Right lung (tissue), 10 donors: ENCODE measurements at places on chromosomes 16 and 17.

- no peak for DNase-seq
These were observed at the start of gene MYO1C for GRCh38 chr17:1492249-1493206. Gene MYO1C (minus strand): TSS chr17:1492686. CDS start chr17:1492487, 199 bp downstream.

DNA sequence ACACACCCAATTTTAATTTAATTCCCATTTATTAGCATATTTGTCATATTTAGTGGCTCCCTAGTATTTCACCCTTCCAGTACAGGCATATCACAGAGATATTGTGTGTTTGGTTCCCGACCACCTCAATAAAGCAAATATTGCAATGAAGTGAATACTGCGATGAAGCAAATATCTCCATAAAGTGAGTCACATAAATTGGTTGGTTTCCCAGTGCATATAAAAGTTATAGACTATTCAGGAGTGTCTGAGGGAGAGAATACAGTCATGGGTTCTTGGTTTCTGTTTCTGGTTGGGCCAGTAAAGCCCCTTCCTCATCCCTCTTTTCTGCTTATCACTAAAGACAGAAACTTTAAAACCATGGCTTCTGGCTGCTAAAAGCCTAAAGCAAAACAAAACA is 295.4 kb upstream of the AXIN2 start:
- no peak for DNase-seq

GRCh38 chr16:76988526-76988925 is 202.5 kb upstream of the MON1B start:
- no peak for DNase-seq

DNA sequence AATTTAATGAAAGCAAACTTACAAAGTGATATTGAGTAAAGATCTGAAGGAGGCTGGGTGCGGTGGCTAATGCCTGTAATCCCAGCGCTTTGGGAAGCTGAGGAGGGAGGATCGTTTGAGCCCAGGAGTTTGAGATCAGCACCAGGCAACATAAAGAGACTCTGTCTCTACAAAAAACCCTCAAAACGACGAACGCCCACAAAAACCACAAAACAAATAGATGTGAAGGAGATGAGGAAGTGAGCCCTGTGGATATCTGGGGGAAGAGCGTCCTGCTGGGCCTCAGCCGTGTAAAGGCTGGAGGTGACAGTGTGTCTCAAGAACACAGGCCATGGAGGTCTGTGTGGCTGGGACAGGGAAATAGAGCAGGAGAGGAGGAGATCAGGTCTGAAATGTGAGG is 68.8 kb downstream of the ITFG1 start:
- DNase-seq, result no peak

- DNase-seq, result no peak
These were observed 23.3 kb upstream of the GINS2 start for GRCh38 chr16:85711982-85712587.

DNA sequence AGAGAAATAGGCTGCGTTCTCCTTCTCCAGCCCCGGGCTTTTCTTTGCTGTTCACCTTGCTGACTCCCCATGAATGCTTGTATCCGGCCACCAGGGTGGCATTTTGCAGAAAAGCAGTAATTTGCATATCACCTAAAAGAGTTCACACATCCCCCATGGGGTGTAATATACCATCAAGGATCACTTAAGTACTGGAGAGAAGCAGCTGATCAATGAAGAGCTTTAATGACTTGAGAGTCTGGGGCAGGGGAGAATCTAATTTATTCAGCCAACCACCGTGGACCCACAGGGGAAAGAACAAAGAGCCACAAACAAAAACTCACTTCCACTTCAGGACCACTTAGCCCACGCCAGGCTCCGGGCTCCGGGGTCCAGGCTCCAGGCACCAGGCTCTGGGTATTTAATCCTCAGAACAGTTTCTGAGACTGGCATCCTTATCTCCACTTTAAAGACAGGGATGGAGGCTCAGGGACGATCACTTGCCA is 33.9 kb upstream of the SEC14L1 start:
- no peak for DNase-seq

- DNase-seq, result no peak
These were observed 10.0 kb downstream of the SLC38A8 start for GRCh38 chr16:84032458-84033178.

- no peak for DNase-seq
These were observed 17.0 kb upstream of the BRCA1 start for GRCh38 chr17:43142153-43142552.

- peak; percentile 52 for DNase-seq
These were observed 130.3 kb downstream of the IRF8 start for GRCh38 chr16:86029131-86029741.

DNA sequence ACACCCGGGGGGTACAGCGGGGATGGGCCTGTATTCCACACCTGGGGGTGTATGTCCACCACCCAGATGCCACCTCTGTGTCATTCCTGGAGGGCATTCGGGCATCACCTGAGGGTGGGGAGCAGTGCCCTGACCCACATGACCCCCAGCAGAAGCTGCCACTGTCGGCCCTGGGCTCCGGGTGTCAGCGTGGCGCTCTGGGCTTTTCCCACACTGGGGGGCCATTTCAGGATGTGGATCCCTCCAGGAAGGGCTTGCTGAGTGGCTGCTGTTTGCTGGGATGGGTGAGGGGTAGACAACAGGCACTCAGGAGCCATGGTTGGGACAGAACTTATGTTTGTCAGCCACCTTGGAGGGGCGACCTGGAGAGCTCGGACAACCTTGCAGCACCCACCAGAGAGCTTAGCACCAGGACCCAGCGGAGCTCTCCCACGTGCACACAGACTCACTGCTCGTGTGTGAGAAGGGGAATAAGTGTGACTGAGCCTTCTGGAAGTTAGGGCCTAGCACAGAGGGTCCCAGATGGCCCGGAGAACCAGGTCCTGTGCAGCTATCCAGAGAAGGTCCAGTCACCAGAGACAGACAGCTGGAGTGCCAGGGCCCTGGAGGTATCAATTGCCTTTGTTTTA is 102.7 kb downstream of the METRNL start:
- DNase-seq, result no peak

- DNase-seq, result no peak
These were observed 91.2 kb downstream of the GNAO1 start for GRCh38 chr16:56282451-56282850.

GRCh38 chr17:71849783-71850768 is 270.7 kb upstream of the SOX9 start:
- DNase-seq, result no peak

DNA sequence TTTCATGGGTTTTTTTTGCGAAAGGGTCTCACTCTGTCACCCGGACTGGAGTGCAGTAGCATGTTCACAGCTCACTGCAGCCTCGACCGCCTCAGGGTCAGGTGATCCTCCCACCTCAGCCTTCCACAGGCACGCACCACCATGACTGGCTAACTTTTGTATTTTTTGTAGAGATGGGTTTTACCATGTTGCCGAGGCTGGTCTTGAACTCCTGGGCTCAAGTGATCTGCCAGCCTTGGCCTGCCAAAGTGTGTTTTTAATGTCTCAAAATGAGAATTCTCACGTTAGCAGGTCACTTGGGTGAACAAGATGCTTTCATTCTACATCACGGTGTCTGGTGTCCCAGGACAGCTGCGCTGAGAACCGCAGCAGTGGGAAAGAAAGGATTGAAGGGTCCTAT is 3.2 kb downstream of the FBXO31 start:
- no peak for DNase-seq

- DNase-seq, result no peak
These were observed 48.7 kb downstream of the WNT3 start for GRCh38 chr17:46769531-46770438.

DNA sequence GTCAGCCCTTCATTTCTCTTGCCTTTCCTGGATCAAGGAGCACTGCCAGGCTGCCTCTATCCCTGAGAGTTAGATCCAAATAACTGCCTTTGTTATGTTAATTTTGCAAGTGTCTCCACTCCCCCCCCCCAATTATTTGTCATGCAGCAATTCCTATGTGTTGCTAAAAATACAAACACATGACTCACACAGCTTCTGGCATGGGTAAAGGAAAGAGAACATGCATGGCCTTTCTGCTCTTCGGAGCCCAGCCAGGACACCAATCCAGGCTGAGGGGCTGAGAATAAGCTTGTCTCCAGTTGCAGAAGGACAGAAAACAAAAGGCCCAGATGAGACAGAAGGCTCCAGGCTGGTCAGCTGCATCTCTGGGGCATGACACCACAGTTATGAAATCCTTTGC is 148.0 kb upstream of the TNRC6C start:
- DNase-seq, result peak; percentile 46

DNA sequence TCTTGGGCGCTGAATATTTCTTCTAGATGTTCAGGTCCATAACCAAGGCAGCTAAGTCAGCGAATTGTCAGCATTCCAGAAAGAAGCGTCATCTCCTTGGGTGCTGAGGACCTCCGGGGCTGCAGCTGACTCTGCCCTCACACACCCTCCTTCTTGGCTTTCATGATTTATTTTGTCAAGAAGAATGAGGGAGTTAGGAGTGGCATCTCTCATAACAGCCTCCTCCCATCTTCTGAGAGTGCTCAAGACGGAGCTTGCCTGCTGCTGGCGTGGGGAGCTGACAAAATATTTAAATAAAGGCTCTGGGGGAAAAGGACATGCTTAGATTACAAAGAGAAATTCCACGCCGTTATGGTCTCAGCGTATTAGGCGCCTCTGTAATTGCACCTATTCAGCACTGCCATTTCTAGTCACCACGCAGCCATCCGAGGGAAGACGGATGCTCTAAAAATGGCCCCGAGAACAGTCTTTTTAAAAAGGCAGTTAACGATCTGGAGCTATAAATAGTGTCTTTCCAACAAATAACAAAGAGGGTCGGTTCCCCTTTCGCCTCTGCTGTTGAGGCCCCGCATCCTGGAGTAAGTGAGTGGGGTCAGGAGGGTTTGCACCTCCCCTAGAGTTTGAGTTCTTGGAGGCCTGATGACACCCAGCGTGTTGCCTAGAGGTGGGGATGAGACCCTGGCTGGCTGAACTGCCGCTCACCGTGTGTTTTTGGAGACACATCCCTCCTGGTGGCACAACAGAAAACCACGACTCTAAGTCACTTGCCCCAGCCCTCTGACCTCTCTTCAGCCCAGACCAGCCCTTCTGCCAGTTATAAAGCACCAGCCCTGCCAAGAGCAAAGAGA is 187.0 kb downstream of the CCDC182 start:
- DNase-seq, result no peak

DNA sequence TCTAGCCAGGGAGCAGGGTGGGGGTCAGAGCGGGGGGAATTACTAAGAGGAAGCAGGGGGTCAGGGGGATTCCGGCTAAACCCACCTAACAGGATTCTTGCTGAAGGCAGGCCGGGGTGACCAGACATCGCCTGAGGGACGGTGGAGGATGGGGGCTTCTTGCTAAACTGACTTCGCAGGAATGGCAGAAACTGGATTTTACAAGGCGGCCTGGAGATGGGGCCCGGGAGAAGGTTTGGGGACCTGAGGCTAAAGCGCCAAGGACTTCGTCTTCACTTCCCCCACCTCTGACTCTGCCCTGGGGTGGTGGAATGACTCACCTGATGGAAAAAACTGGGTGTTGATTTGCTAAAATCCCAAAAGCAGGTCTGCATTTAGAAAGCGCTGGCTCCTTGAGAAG is 23.5 kb downstream of the LGALS3BP start:
- DNase-seq, result no peak
